Camera-type eye (tissue), 1 donor: ENCODE measurements at places on chromosomes 3 and 15. TPM values are rescaled to one million over a fixed set of nuclear protein-coding genes. Genes with fewer than 3 reads are reported as not detected.

Gene LPP
- 100 TPM for total RNA-seq

Gene PXK
- total RNA-seq: 40.8 TPM

Gene CAND2
- total RNA-seq: 17.7 TPM

Gene ZKSCAN7
- total RNA-seq: 29.9 TPM

Gene MAGEL2
- total RNA-seq: 6.7 TPM

Gene TMEM108
- total RNA-seq: 16.1 TPM

Gene ATP13A5
- total RNA-seq: 0.22 TPM

Gene HSPBAP1
- 12.5 TPM for total RNA-seq

Gene CD96
- 1.3 TPM for total RNA-seq

Gene WDR82
- 104 TPM for total RNA-seq
